ENCODE measurements at places on chromosomes 12 and 14. TPM values are rescaled to one million over a fixed set of nuclear protein-coding genes. Genes with fewer than 3 reads are reported as not detected.
A peak's percentile ranks its signal among the peaks of the same experiment; 100 is the strongest.

- no peaks in the 10 kb centered on the region for H3K36me3 ChIP-seq
- peak; percentile 29 for DNase-seq
- no peak overlapping the region for H3K27ac ChIP-seq
- H3K4me1 ChIP-seq, result peaks cover 15% of the 10 kb centered on the region
These were observed 219.5 kb downstream of the KIF26A start for GRCh38 chr14:104357689-104358527.

GRCh38 chr14:29782041-29782440 is 145.6 kb downstream of the PRKD1 start:
- no peak overlapping the region for H3K27ac ChIP-seq
- no peaks in the 10 kb centered on the region for H3K4me1 ChIP-seq
- no peaks in the 10 kb centered on the region for H3K27me3 ChIP-seq
- DNase-seq, result no peak
- H3K4me3 ChIP-seq, result no peak overlapping the region
- H3K36me3 ChIP-seq, result no peaks in the 10 kb centered on the region

DNA sequence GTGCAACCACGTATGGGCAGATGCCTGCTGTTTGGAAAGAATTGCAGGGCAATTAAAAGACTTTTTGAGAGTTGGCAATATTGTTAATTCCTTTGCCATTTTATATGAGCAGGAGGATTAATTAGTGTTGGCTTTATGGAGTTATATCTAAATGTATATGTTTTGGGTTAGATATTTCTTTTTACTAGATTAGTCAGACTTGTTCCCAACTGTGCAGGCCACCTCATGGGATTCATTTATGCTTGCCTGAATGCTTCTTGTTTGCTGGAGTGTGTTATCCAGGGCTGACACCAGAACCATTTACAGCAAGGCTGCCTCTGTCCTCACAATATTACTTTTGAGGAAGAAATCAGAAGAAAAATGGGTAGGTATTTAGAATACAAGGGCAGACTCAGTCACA is 192.5 kb downstream of the KTN1 start:
- H3K4me1 ChIP-seq, result no peaks in the 10 kb centered on the region
- H3K36me3 ChIP-seq, result no peaks in the 10 kb centered on the region
- peaks cover 13% of the 10 kb centered on the region for H3K27me3 ChIP-seq

DNA sequence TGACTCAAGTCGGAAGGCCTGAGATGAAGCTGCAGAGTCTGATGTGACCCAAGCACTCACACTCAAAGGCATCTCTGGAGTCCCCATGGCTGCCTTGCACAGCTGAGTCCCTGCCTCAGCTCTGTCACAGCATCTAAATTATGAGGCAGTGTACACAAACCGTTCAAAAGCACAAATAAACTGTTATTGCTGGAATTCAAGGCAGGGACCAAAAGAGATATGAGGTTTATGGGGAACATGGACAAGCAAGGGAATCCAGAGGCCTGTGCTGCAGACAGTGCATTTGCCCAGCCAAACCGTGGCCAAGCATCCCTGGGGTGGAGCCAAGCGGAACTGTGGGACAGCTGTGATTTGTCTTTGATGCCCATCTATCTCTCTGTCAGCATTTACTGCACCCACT is 91.3 kb downstream of the RPS29 start:
- H3K4me3 ChIP-seq, result no peak overlapping the region
- H3K36me3 ChIP-seq, result no peaks in the 10 kb centered on the region
- DNase-seq, result no peak
- no peaks in the 10 kb centered on the region for H3K4me1 ChIP-seq
- H3K27me3 ChIP-seq, result peaks cover 7% of the 10 kb centered on the region
- no peak overlapping the region for H3K27ac ChIP-seq

- no peaks in the 10 kb centered on the region for H3K4me1 ChIP-seq
- DNase-seq, result no peak
- no peaks in the 10 kb centered on the region for H3K27me3 ChIP-seq
- H3K4me3 ChIP-seq, result no peak overlapping the region
- H3K27ac ChIP-seq, result no peak overlapping the region
- no peaks in the 10 kb centered on the region for H3K36me3 ChIP-seq
These were observed 66.1 kb downstream of the CCDC88C start for GRCh38 chr14:91351512-91351862.

GRCh38 chr12:121899590-121899989 is 11.0 kb downstream of the PSMD9 start:
- peaks cover 65% of the 10 kb centered on the region for H3K36me3 ChIP-seq
- H3K4me3 ChIP-seq, result no peak overlapping the region
- no peak for DNase-seq
- H3K4me1 ChIP-seq, result no peaks in the 10 kb centered on the region

DNA sequence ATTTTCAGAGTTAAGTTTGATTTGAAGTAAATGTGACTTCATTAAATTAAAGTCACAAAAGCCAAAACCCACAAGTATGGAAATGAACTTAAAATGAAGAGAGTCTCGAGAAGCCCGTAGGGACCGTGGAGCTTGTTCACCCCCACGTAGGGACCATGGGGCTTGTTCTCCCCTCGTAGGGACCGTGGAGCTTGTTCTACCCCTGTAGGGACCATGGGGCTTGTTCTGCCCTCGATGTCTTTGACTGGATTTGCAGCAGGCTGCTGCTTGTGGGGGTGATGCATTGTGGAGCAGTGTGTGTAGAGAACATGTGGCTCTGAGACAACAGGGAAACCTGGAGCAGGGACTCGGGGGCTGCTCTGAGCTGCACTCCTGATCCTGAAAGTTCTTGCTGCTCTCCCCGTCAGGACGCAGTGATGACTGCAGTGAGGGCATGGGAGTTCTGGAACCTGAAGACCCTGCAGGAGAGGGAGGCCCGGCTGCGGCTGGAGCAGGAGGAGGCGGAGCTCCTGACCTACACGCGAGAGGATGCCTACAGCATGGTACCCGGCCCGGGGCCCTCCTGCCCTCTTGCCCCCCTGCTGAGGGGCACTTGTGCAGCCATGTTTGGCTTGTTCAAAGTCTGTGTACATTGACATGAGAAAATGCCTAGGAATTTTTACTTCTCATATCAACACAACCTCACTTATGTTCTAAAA is 94.2 kb downstream of the EP400 start:
- H3K36me3 ChIP-seq, result peaks cover 28% of the 10 kb centered on the region
- peaks cover 20% of the 10 kb centered on the region for H3K4me1 ChIP-seq
- no peak for DNase-seq

- no peaks in the 10 kb centered on the region for H3K27me3 ChIP-seq
- DNase-seq, result no peak
- no peaks in the 10 kb centered on the region for H3K36me3 ChIP-seq
- no peak overlapping the region for H3K27ac ChIP-seq
- H3K4me3 ChIP-seq, result no peak overlapping the region
These were observed 86.2 kb downstream of the HELB start for GRCh38 chr12:66388517-66388916.

DNA sequence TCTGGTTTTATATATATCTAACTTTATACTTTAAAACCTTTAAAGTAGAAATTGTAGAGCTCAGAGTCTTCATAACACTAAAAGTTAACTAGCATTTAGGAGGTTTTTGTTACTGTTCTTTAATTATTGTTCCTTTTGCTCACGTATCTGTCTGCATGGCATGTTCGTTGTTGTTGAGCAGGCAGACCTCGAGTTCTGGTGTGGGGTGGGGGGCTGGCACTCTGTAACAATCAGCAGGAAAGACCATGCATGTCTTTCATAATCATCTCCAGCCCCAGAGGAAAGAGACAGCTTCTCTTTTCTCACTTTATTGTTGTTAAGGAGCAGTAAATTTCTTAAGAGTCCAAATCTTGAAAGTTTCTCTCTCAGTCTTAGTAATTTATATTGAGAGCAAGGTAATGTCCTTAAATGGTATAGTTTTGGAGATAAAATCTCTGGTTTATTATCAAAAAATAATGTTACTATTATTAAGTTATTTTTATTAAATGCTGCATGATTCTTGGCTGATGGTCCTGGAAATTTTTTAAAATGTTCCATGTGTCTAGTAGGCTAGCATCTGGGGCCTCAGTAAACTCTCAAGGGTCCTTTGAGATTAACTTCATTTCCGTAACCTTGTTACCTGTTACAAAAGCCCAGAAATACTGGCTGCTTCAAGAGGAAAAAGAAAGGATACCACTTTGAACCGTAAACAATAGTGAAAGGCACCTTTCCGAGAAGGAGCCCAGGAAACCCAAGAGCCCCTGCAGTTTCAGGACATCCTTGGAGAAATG is 30.3 kb downstream of the CKB start:
- DNase-seq, result no peak
- peaks cover 46% of the 10 kb centered on the region for H3K36me3 ChIP-seq
- H3K4me3 ChIP-seq, result no peak overlapping the region

DNA sequence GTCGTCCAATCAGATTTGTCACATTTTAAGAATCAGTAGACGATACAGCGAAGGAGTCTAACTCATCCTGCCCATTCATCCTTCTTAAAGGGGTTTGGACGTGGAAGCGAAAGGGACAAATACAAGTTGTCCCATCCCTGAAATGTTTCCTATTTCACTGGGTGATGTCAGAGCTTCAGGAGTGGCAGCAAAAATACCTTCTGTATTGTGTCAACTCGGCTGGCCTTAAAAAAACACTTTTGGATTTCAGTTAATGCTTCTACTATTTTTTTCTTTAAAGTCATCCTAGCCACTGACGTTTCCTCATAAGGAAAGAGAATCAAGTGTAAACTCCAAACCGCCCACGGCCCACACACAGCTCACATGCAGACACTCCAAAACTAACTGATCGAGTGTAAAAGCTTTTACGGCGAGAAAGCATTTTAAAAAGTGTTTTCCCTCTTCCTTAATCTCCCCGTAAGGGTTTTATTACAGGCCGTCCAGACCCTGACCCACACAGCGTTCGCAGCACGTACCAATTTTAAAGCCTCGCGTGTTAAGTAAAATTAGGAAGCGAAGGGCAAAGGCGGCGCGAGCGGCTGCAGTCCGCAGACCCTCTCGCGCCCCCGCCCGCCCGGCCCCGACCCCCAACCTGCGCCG is 593 bp downstream of the CFL2 start:
- H3K36me3 ChIP-seq, result peaks cover 15% of the 10 kb centered on the region
- H3K4me1 ChIP-seq, result peaks cover 27% of the 10 kb centered on the region
- DNase-seq, result no peak
- H3K27ac ChIP-seq, result peak overlapping the region; percentile 91

GRCh38 chr12:25771476-25771875 is 187.0 kb upstream of the RASSF8 start:
- H3K27ac ChIP-seq, result no peak overlapping the region
- H3K4me3 ChIP-seq, result no peak overlapping the region
- no peaks in the 10 kb centered on the region for H3K36me3 ChIP-seq
- H3K27me3 ChIP-seq, result no peaks in the 10 kb centered on the region
- DNase-seq, result no peak
- peaks cover 17% of the 10 kb centered on the region for H3K4me1 ChIP-seq

DNA sequence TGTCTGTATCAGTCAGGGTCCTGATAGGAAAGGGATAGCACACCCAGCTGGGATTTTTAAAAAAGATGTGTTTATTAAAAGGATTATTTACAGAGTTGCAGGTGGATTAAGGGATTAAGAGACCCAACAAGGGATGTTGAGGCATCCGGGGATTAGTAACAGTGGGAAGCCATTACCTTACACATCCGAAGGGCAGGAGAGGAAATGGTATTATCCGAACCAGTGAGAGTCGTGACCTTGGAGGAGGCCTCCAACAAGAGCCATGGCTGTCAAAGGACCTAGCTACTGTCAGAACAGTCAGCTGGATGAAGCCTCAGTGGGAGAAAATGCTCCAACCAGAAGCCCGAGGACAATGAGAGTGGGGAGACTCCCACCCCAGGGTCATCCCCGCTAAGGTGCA is 146.3 kb upstream of the KRAS start:
- no peaks in the 10 kb centered on the region for H3K27me3 ChIP-seq
- no peak overlapping the region for H3K4me3 ChIP-seq
- no peak overlapping the region for H3K27ac ChIP-seq

DNA sequence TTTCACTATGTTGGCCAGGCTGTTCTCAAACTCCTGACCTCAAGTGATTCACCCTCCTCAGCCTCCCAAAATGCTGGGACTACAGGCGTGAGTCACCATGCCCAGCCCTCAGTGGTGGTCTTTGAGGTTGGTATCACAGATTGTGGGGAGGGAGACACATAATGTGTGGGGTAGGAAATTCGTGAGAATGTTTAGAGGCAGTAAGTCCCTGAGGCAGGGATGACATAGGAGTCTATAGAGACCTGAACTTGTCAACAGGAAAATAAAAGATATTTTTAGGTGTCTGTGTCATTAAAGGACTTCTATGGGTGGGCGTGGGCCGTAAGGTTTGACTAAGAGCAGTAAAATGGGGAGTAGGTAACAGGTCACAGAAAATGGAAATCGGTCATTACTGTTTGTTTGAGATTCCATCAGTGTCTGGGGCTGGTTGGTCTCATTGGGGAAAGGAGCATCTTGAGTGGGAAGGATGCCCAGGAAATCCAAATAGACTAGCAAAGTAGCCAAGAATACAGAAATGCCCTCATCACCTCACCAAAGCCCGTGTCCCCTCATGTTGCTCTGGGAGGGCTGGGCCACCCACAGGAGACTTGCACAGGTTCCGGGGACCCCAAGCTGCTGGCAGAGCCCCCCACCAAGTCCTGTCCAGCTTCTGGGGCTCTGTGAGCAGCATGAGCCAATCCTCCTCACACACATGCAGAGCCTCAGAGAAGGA is 63.6 kb upstream of the BCL2L14 start:
- no peaks in the 10 kb centered on the region for H3K27me3 ChIP-seq
- H3K4me1 ChIP-seq, result peaks cover 16% of the 10 kb centered on the region
- no peak for DNase-seq

DNA sequence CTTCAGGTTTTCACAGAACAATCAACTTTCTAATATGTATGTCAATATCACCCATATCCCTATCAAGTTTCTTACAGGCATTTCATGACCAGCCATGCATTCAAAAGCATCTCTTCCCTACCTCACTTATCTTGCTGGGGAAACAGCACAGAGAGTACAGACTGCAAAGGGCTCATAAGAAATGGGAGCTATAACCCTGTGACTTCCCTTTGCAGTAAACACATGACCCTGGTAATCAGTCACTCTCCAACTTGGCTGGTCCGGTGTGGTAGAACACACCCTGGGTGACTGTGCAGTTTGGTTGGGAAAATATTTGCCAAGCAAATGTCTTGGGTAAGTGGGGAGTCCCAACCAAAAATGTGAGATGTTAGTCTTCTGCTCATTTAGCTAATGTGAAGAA is 49.4 kb upstream of the TMCC3 start:
- no peak for DNase-seq
- no peaks in the 10 kb centered on the region for H3K36me3 ChIP-seq
- no peak overlapping the region for H3K4me3 ChIP-seq

- H3K36me3 ChIP-seq, result peaks cover 13% of the 10 kb centered on the region
- H3K4me3 ChIP-seq, result no peak overlapping the region
- no peak overlapping the region for H3K27ac ChIP-seq
- DNase-seq, result no peak
- no peaks in the 10 kb centered on the region for H3K27me3 ChIP-seq
- no peaks in the 10 kb centered on the region for H3K4me1 ChIP-seq
These were observed 15.2 kb upstream of the CDK2AP1 start for GRCh38 chr12:123286652-123287373.

- H3K4me1 ChIP-seq, result no peaks in the 10 kb centered on the region
- peaks cover 3% of the 10 kb centered on the region for H3K36me3 ChIP-seq
- no peak overlapping the region for H3K4me3 ChIP-seq
- no peak overlapping the region for H3K27ac ChIP-seq
- DNase-seq, result no peak
These were observed 83.2 kb downstream of the ANO4 start for GRCh38 chr12:100877776-100878175.

- H3K4me1 ChIP-seq, result no peaks in the 10 kb centered on the region
- H3K36me3 ChIP-seq, result no peaks in the 10 kb centered on the region
- DNase-seq, result no peak
- no peak overlapping the region for H3K4me3 ChIP-seq
- H3K27ac ChIP-seq, result no peak overlapping the region
These were observed 91.5 kb upstream of the PTGDR start for GRCh38 chr14:52175982-52176502.

Gene RPGRIP1
- polyA plus RNA-seq, result not detected

Gene B4GALNT3
- 0.34 TPM for polyA plus RNA-seq

Gene PTPRB
- polyA plus RNA-seq, result 1.1 TPM

Gene FAIM2
- 6.3 TPM for polyA plus RNA-seq

Gene SPSB2
- 19.6 TPM for polyA plus RNA-seq
